ENCODE measurements at places on chromosomes 3 and 15.

DNA sequence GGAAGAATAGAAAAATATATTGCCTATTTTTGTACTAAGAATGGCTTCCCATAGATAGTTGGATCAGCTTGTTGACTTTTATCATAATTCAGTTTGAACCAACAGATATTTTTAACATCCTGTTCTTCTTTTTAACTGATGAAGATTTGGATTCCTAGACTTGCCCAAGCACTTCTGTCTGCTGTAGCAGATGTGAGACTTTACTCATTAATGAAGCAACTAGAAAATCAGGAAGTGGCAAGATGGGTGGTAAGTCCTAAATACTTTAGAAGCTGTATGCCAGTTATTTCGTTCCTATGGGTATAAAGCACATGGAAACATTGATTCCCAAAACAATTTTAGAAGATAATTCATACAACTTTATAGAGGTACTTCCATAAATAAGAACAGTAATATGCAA lies 8.4 kb downstream of the PIGB start:
- no peak for DNase-seq

- DNase-seq = no peak
Measured at GRCh38 chr3:9151240-9151639, 98.2 kb downstream of the SRGAP3 start.

DNA sequence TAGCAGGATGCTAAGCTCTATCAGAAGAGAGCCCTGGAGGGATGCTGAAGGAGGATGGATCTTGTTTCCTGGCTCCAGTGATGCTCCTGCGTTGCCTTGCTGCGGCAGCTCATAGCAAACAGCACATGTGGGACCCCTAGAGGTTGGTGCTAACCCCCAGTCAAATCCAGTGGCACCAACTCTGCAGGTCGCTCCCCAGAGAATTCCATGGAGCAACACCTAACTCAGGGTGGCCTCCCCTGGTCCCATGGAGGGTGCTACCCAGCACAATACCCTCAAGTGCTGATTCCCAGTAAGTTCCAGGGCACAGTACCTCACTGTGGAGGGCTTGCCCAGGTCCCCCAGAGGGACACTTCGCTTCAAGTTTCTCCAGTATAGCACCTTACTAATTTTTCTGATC lies 231.2 kb downstream of the NEK10 start:
- no peak for DNase-seq

GRCh38 chr3:146747928-146748327 lies 142.8 kb upstream of the PLSCR5 start:
- peak; percentile 19 for DNase-seq

- no peak for DNase-seq
Measured at GRCh38 chr3:114775395-114775794, 371.7 kb downstream of the ZBTB20 start.

- DNase-seq = peak; percentile 83
Measured at GRCh38 chr3:168341192-168341815, 245.6 kb upstream of the GOLIM4 start.

- peak; percentile 40 for DNase-seq
Measured at GRCh38 chr3:40310705-40311104, 1.2 kb downstream of the EIF1B start.

DNA sequence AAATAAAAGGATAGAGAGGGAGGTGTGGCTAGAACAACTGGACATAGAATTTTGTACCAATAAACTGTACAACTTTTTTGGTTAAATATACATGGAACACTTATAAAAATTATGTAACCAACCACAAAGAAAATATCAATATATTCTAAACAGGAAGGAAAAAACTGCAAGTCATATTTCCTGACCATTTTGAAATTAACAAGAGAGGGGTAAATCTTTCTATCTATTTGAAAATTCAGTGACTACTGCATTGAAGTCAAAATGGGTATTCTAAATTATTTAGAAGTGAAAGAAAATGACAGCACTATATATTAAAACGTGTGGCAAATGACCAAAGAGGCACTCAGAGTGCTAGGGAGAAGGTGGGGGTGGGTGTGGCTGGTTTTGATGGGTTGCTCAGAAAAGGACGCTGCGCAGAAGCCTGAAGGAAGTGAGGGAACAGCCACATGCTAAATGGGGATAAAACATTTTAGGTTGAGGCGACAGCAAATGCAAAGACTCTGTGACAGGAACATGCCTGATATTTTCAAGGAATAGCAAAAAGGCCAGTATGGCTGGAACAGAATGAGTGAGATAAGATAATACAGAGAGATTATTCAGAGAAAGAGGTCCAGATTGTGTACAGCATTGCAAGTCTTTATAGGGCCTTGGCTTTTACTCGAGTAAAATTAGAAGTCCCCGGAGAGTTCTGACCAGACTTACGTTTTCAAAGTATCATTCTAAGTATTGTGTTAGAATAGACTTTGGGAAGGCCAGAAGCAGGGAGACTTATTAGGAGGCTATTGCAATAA lies 41.1 kb downstream of the ERICH6 start:
- no peak for DNase-seq

- DNase-seq = peak; percentile 68
Measured at GRCh38 chr3:11803977-11804892, 42.5 kb downstream of the TAMM41 start.

- DNase-seq = peak; percentile 60
Measured at GRCh38 chr3:188832961-188833721, 338.6 kb upstream of the TPRG1 start.

DNA sequence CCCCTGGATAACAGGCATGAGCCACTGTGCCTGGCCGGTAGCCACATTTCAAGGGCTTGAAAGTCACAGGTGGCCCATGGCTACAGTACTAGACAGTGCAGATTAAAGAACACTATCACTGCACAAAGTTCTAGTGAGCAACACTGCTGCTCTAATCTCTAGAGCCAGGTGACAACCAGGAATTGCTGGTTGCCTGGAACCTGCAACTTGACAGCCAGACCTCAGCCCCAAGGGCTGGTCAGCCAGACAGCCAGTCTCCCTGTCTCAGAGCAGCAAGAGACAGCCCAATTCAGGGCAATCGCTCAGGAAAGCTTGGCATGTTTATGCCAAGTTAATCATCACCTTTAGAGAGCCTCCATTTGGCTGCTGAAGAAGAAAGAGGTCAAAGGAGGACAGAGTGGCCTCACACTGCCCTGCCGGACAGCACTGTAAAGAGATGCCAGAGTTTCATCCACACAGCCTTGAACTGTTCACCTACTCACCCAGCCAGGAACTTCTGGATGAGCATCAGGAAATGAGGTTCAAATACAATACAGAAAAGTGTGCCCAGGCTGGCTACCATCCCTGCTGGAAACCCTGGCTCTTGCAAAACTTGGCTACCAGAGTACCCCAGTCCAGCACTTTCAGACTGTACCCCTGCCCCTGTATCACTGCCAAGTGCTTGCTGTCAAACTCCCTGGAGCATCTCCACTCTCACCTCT lies 6.0 kb downstream of the CCDC12 start:
- no peak for DNase-seq

DNA sequence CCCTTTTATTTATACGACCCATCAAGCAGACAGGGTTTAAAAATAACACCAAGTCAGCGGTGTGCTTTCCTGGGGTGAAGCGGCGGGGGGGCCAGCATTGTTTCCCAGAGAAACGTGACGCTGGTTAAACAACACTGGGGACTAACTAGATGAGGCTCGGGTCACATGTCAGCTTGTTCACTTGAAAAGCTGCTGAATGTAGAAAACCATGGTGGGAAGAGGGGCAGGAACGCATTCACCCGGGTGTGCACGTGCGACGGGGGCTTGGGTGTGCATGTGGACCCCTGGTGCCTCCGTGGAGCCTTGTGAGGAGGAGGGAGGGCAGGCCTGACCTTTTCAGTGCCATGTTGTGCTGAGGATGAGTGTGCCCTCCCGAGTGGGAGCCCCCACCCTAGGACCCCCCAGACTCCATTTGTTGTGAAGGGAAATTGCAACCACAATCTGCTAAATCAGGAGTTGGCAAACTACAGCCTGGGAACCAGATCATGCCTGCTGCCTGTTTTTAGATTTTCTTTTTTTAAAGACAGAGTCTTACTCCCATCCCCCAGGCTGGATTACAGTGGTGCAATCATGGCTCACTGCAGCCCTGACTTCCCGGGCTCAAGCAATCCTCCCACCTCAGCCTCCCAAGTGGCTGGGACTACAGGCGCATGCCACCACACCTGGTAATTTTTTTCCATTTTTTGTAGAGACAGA lies 70.4 kb upstream of the CMTM7 start:
- peak; percentile 17 for DNase-seq

DNA sequence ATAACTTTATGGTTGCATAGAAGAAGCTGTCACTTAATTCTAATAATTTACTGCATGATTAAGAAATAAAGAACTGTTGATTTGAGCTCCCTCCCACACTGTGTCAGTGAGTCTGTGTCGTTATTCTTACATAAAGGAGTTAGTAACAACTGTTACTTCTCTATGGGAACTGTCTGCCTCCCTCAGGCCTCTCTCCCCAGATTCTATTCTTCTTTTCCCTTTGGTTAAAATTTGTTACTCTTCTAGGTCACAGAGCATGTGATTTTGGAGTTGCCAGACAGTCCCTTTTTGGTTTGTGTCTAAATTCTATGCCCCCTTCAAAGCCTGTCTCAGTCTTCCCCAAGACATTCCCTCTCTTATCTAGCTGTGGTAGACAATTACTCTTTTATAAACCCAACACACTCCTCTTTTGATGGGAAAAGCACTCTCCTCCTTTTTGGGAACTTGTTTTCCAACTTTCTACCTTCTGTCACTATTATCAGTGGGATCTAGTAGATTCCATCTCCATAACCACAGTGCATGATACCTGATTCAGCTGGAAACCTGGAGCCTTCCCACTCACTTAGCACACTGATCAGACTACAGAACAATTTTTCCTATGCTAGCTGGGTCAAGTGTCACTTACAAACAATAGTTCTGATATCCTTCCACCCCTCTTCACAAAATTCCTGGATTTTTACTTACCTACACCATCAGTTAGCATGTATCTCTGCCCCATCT lies 422.1 kb upstream of the TGFBR2 start:
- DNase-seq = no peak

DNA sequence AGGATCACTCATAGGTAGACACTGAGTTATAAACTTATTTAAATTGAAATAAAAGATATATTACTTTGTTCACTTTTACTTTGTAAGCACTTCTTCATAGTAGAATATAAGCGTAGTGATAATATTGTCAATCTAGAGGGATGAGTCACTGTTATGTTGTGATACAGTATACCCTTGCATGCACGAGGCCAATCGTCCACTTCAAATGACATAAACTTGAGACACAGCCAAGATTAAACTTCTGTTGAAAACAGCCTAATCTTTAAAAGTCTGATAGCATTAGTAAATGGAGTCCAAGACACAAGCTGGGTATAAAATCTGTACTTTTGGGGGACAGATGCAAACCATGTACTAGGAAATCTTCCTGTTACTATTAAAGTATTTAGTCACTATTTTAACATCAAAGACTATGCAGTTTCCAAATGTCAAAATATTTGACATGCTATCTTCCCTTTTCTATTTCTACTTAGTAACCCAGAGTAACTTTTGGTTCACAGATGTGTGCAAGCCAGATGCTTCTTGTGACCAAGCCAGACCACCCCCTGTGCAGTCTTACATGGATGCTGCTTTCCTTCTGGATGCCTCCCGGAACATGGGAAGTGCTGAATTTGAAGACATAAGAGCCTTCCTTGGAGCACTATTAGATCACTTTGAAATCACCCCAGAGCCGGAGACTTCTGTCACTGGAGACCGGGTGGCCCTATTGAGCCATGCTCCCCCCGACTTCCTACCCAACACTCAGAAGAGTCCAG lies 85.3 kb downstream of the PIK3R4 start:
- peak; percentile 23 for DNase-seq

DNA sequence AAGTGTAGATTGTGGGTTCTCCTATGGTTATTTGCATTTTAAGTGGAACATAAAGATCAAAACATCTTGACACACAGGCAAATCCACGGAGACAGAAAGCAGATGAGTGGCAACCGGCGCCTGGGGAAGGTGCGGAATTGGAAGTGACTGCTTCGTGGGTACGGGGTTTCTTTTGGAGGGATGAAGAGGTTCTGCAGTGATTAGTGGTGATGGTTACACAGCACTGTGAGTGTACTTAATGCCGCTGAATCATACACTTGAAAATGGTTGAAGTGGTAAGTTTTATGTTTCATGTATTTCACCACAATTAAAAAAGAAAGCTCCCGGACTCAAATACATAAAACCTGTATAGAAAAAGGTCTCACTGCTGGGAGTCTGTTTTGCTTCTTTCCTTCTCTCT lies 18.5 kb upstream of the VPS33B start:
- DNase-seq = peak; percentile 22
